ENCODE measurements at places on chromosomes 12 and 14. TPM values are rescaled to one million over a fixed set of nuclear protein-coding genes. Genes with fewer than 3 reads are reported as not detected.

Gene SMIM41
- total RNA-seq = 5.7 TPM

DNA sequence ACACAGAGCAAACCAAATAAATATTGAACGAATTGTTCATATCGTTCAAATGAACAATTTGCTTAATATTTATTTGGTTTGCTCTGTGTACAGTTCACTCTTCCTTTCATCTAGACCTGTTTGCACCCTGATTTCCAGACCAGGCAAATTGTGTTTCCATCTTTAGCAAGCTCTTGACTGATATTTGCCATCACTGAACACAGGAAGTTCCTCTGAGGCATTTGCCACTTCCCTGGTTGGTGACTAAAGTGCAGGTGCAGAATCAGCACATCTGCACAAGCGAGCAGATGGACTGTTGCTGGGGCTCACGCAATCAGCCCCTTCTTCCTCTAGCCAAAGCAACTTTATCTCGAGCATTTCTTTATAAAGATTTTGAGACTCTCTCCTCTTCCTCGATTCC is 112.9 kb downstream of the DAAM1 start:
- no peak for DNase-seq

GRCh38 chr14:100651999-100652508 is 64.8 kb upstream of the BEGAIN start:
- DNase-seq = no peak

DNA sequence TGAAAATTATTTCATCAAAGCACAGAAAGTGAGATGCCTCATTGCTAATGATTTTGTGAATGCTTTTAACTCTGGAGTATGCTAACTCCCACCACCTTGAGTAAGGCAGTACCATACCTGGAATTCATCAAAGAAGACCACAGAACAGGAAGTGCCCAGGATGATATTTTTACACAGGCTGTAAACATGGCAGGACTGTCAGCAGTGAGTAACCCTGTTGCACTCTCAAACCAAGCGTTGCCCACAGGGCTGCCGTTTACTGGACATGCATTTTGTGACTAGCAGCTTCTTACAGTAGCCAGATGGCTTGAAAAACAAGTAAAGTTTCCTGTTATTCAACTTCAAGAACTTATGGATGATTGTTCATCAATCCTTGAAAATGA is 42.4 kb downstream of the RALGAPA1 start:
- no peak for DNase-seq

Gene HAL
- total RNA-seq = 0.21 TPM

Measured in esophagus squamous epithelium (tissue), 5 donors.